ENCODE measurements at places on chromosomes 16 and 17.

DNA sequence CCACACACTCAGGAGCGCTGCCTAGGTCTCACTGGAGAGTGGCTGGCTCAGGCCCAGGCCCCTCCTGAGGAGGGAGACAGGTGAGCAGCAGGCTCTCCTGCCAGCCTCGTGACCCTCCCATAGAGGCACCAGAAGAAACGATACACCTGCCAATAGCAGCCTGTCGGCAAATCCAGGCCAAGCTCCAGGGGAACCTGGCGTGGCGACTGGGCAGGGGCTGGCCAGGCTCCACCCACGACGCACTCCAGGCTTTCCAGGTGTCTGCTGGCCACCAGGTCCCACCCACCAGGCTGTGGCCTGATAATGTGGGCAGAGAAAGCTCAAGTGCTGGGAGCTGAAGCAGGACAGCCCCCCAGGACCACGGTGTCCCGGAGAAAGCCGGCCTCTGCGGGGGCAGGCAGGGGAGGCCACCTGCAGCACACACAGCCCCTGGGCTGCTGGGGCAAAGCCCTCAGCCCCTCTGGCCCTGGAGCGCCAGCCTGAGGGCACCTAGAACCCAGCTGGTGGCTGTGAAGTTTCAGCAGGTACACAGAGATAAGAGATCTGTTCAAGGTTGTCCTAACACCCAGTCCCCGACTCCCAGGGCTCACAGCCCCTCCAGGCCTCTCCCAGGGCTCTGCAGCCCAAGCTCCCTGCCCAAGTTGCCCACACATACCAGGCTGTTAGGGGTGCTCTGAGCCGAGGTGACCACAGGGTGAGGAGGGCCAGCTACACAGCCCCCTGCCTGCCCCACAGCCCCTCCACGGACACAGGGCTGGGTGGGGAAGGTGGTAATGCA lies 2.4 kb downstream of the PGAP6 start:
- DNase-seq = no peak

GRCh38 chr16:87165885-87166284 lies 151.3 kb downstream of the C16orf95 start:
- no peak for DNase-seq

- DNase-seq = no peak
Observed at GRCh38 chr17:77245162-77245926, 104.6 kb downstream of the SEC14L1 start.

- no peak for DNase-seq
Observed at GRCh38 chr17:32907583-32907982, 20.4 kb upstream of the TMEM98 start.

- DNase-seq = no peak
Observed at GRCh38 chr17:83124871-83125514, 45.6 kb downstream of the METRNL start.

- no peak for DNase-seq
Observed at GRCh38 chr17:46124695-46125592, 68.3 kb downstream of the KANSL1 start.

DNA sequence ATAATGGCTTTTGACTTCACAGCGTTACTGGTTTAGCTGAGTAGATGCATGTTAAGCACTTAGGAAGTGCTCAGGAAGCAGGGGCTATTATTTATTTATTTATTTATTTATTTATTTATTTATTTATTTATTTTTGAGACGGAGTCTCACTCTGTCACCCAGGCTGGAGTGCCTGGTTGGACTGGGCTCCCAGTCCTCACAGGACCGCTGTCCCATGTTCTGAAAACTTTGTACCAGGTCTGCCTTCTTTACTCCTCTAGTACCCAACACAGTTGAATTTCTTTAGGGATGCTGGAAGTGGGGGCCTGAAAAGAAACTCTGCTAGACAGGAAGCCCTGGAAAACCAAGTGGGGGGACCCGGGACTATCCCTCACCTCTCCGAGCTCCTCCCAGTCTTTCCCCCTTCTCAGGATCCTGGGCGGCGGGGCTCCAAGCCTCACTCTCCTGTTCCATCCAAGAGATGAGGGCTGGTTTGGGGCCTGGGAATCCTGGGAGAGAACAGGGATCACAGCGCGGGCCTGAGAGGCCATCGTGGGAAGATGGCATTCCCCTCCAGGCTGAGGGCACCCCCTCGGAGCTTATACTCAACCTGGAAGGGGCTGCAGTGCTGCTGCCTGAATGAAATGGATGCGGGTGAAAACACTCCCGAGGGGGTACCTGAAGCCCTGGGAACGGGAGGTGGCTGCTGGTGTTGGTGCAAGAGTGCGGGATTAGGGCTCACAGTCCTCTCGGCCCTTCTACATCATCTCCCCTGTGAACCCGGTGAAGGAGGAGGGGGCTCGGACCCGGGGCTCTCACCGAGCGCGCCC lies 674 bp downstream of the ZNF688 start:
- no peak for DNase-seq

DNA sequence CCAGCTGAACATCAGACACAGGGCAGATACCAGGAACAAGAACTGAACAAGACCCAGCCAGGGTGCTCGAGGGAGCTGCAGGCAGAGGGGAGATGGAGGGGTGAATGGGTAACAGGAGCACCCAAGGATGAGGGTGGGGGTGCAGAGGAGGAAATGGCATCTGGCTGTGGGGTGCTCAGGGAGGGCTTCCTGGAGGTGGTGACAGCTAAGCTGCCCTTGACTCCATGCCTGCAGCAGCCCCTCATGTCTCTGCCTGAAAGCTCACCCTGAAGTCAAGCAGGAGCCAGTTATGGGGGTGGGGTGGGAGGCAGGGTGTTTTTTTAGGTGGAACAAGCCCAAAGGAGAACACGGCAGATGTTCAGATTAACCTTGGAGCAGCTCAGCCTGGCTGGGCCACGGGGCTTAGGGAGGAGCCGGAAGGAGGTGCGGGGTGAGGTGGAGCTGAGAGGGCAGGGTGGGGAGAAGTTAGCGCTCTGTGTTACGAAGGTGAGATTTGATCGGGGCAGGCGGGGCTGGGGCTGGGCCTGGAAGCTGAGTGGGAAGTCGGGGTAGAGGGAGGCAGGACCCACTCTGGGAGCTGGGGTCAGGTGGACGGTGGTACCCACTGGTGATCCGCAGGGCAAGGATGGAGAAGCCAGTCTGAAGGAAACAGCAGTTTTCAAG lies 143.0 kb downstream of the ENGASE start:
- DNase-seq = no peak

GRCh38 chr16:30032083-30032819 lies 1.2 kb upstream of the TLCD3B start:
- DNase-seq = no peak

GRCh38 chr16:15949210-15950160 lies at the start of gene ABCC1:
ABCC1 (plus strand) TSS chr16:15949616; CDS start chr16:15949752, 136 bp downstream.
- DNase-seq = no peak

DNA sequence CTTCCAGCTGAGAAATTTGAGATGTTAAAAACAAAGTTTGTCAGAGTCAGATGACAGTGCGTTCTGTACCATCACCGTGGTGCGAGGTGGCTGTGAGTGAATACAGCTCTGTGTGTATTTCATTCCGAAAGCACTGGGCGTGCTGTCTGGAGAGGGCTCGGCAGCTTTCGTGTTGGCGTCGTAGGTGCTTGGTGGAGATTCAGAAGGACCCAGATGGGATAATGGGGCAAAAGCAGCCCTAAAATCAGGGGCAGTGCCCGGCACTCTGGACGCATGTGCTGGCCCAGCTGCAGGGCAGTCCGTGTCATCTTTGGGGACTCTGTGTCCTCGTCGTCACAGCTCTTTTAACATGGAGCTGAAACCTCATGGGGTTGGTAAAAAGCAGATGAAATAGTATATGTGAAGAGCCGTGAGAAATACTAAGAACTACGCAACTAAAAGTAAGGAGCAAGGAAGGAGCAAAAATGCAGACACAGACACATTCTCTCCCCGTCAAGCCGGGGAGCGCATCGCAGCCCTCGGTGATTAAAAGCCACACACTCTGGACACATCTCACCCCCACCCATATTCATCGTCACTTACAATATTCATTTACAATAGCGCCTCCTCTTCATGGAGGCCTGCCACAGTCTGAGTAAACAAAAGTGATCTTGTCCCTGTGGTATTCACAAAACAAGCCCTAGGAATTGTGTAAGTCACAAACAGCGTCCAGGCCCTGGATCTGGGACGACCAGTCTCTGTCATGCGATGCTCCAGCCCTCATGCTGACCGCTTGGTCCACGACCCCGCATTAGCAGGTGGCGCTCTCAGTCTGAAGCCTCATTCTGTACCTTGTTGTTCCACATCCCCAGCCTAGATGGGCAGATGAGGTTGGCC lies 206.7 kb downstream of the RPTOR start:
- DNase-seq = no peak

GRCh38 chr17:38637951-38638350 lies 32.2 kb upstream of the SRCIN1 start:
- no peak for DNase-seq

DNA sequence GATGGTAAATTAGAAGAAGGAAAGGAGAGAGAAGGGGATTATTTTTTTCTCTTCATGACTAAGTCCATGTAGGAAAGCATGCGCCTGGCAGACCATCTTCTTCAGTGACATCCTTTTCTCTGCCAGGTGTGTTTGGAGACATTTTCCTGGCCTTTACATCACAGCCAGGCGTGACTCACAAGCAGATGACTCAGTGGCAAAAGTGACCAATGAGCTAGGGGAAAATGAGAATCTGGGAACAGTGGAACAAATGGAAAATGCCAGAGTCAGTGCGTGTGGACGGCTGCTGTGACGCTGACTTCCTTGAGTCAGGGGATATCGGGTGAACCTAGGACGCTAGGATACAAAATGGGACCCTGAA lies 9.4 kb downstream of the KIAA0513 start:
- no peak for DNase-seq

DNA sequence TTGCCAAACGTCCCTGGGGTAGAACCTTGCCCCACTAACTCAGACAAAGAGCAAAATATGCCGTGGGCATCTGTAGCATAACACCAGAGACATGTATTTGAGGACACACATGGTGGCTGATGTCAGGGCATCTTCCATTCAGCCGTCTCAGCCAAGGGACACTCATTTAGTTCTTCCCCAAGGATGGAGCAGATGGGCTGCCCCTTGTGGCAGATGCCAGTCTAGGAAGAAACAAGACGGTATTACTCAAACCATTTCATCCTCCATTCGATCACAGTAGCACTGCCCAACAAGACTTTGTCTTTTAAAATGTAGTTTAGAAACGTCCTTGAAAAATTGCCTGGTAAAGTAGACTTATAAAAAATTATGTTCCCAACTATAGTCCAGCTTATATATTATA lies 937.6 kb upstream of the EEF2KMT start:
- DNase-seq = no peak

DNA sequence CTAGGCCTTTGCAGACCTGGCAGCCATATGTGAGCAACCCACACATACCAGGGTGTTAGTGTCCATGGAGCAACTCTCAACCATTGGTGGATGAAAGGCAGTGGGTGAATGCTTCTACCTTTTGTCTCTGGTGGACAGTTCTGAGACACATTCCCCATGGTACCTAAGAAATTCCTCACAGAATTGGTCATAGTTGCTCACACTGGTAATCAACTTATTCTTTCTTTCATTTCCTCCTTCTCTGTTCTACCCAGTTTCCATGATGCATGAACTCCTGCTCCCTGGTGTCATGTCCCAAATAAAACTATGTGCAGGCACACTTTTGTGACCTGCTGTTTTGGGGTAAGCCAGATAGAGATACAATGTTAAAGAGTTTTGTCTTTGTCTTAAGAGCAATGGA lies 33.2 kb upstream of the MPHOSPH6 start:
- DNase-seq = no peak

Measured in cortex of kidney (tissue), 1 donor.